ENCODE measurements at places on chromosomes 2 and 18.

- no peak for DNase-seq
Observed at GRCh38 chr18:5962362-5962761, 67.0 kb upstream of the TMEM200C start.

- no peak for DNase-seq
Observed at GRCh38 chr18:45817543-45817942, 7.9 kb upstream of the SIGLEC15 start.

- no peak for DNase-seq
Observed at GRCh38 chr18:1483385-1483784, 578.7 kb downstream of the ADCYAP1 start.

DNA sequence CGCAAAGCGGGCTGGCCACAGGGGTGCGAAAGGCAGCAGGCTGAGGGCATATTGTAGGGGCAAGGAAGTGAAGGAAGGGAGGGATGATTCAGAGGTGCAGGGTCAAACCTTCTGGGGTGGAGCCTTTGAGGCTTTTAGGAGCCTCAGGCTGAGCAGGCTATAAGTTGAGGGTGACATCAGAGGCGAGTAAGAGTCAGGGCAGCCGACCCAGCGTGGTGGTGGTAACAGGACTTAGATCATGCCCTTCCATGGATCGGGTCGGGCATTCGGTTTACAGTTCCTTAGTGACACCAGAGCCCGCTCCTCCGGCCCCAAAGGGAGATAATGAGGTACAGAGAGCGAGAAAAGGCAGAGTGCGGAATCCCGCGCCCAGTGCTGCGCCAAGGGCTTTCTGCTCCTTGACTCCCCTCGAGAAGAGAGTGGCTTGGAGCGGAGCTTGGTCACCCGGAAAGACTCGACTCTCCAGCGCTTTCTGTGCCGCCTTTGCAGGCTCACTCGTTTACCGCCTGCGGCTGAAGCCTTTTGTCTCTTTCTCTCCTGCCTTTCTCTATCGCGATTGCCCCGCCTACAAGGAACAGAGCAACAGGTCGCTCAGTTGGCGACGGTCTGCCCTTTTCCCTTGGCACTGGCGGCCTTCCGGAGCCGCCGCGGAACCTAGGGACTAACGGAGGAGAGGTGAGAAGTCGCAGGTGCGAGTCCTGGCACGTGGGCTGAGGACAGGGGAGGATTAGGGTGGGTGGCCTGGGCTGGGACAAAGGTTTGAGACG, 720 bp downstream of the LBX2 start:
- DNase-seq, result no peak

DNA sequence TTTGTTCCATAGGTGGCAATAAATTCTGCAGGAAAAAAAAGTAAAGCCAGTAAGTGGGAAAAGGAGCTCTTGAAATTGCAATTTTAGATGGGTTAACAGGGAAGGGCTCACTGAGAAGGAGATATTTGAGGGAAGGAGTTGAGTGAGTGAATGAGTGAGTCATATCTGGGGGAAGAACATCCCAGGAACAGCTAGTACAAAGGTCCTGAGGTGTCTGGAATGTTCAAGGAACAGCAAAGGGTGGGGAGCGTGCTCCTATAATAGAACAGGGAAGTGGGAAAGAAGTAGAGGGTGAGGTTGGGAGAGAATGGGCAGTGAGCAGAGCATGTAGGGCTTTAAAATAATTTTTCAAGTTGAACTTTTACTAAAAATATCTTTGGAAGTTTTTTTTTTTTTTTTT, 68.0 kb upstream of the PSME4 start:
- no peak for DNase-seq

DNA sequence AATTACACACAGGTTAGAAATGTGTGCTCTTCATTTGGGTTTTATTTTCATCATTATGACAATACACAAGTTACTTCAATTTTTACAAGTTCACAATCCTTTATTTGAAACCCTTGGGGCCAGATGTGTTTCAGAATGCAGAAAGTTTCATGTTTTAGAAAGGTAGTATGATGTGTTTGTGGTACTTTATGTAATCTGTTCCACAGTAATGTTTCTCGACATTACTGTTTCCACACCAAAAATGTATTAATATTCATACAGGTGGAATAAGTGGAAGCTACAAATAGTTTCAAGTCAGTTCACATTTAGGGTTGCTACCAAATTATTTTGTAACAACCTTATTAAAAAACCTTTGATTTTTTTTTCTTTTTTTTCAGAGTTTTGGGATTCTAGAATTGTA, 10.4 kb downstream of the UBE2E3 start:
- DNase-seq, result no peak
